ENCODE measurements at places on chromosomes 6 and 20. TPM values are rescaled to one million over a fixed set of nuclear protein-coding genes. Genes with fewer than 3 reads are reported as not detected.

C6orf15 gene
- total RNA-seq, result not detected

MUC22 gene
- not detected for total RNA-seq

HNF4A gene
- total RNA-seq, result not detected

PSMF1 gene
- total RNA-seq, result 14.8 TPM

GNAS gene
- total RNA-seq, result 451 TPM

All from smooth muscle cell of bladder (primary cell).